ENCODE measurements at places on chromosomes 7 and 10. TPM values are rescaled to one million over a fixed set of nuclear protein-coding genes. Genes with fewer than 3 reads are reported as not detected.

The ZNF138 gene
- 5.7 TPM for total RNA-seq

The NOBOX gene
- not detected for total RNA-seq

The ZFAND2A gene
- total RNA-seq = 10.4 TPM

The SEMA3D gene
- 25.1 TPM for total RNA-seq

The GOLGA7B gene
- not detected for total RNA-seq

The NPC1L1 gene
- not detected for total RNA-seq

The PSD gene
- total RNA-seq = 3.7 TPM

Data from skeletal muscle tissue (tissue), 5 donors.